NCI-H82 (cell line): ENCODE measurements at places on chromosomes 16 and 17.

DNA sequence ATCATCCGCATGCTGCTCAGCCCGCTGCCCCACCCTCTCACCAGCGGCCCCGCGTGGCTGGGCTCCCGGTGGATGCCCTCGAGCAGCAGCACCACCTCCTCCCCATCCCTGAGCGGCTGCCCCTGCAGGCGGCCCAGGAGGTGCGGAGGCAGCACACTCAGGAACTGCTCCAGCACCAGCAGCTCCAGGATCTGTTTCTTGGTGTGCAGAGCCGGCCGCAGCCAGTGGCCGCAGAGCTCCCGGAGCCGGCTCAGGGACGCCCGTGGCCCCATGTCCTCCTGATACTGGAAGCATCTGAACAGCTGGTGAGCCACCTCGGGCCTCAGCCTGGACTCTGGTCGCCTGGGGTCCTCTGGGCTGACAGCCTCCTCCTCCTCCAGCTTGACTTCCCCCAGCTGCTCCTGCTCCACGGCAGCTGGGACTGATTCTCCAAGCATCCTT, 6.6 kb downstream of the ZSCAN10 start:
- peak; percentile 38 for DNase-seq

- peak; percentile 13 for DNase-seq
Observed at GRCh38 chr16:25692742-25693508, 1.2 kb downstream of the HS3ST4 start.

DNA sequence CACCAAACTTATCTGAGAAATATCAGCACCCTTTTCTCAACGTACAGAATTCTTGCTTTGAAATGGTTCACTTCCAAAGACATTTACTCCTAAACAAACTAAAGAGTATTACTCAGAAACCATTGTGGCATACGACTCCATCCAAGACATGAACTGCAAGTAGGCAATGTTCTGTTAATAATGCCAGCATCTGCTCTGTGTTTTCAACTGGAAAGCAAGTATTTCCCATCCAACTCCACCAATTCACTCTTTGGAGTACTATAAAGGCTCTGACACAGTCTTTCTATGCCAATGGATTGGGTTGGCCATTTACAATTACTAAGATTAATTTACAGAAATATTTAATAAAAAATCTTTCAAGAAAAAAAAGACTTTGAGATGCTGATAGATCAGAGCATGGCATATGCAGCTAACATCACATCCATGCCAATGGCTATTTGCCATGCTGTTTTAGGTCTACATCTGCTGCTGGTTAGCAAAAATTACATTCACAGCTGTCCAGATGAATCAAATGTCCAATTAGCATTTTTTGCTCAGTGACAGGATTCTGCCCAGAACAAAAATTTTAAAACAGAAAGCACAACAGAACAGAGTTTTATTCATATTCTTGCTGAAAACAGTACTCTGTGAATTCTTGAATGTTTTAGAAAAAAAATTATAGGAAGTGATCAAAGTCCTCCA, 65.9 kb upstream of the HLF start:
- DNase-seq = no peak

DNA sequence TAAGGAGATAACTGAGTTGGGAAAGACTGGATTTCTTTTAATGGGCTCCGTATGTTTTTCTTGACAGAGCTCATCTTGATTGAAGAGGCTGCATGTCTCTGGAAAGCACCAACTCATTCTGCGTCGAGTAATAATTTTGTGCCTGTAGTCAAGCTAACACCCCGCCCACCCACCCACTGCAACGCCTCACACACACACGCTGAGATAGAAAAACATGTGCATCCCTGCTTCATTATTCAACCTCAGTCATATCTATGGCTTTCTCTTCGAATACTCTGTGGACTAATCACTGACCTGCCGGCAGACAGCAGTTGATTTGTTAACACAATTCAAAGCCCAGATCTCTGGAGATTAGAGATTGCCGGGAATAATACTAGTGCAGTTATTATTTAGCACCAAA, 220.2 kb upstream of the TOM1L1 start:
- DNase-seq = no peak

DNA sequence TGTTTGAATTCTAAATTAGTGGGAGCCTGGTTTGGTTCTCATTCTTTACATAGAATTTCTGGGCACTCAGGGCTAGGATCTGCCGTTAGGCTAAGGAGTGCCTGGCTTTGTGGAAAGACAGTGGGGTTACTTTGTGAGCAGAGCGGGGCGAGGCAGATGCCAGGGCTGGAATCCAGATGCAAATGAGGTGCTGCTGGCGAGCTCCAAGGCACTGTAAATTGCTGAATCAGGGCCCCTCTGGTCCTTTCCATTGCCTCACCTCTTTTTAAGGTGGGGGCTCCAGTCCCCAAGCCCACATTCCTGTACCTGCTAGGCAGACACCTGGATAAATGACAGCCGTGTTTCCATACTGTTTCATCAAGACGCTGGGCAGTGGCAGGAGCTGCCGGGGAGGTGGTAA, 33.8 kb downstream of the PIPOX start:
- no peak for DNase-seq

DNA sequence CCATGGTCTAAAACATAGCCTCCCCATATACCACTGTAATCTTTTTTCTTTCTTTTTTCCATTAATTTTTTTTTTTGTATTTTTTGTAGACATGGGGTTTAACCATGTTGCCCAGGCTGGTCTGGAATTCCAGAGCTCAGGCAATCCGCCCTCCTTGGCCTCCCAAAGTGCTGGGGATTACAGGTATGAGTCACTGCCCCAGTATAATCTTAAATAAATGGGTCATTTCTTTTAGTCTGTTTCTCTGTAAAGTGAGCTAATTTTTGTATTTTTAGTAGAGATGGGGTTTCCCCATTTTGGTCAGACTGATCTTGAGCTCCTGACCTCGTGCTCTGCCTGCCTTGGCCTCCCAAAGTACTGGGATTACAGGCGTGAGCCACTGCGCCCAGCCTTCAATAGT, 5.7 kb upstream of the NME1 start:
- DNase-seq = no peak

GRCh38 chr16:66869424-66869823, 10.9 kb upstream of the PDP2 start:
- no peak for DNase-seq

- no peak for DNase-seq
Observed at GRCh38 chr16:72976438-72977064, 71.4 kb downstream of the ZFHX3 start.

GRCh38 chr17:72772331-72772821, 320.1 kb downstream of the SLC39A11 start:
- DNase-seq = no peak
